Neural crest cell (in vitro differentiated cells): ENCODE measurements at places on chromosomes 12 and 14. TPM values are rescaled to one million over a fixed set of nuclear protein-coding genes. Genes with fewer than 3 reads are reported as not detected.
A peak's percentile ranks its signal among the peaks of the same experiment; 100 is the strongest.

ARID4A gene
- total RNA-seq = 28.7 and 30.5 TPM in 2 replicates

LHX5 gene
- 1.5 and 1.8 TPM in 2 replicates for total RNA-seq

GRCh38 chr12:121568971-121569751, 11.7 kb downstream of the KDM2B start:
- H3K4me1 ChIP-seq = peaks cover 25% of the 10 kb centered on the region
- H3K27me3 ChIP-seq = no peaks in the 10 kb centered on the region
- H3K4me3 ChIP-seq = no peak overlapping the region
- no peak for DNase-seq

DNA sequence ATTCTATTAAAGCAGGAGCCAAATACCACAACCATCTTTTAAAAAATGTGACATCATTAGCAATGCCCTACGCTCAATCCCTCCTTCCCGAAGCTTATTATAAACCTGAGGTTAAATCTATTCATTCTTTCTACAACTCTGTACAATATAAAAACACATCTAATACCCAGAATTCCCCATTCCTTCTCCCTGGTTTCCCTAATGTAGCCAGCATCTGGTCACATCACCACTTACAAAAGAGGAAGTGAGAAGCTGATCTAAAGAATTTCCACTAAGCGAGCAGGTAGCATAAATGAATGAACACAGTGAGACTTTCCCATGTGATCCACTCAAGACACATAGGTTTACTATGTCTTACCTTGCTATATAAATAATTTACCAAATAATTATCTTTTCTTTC, 90.4 kb downstream of the LRP6 start:
- H3K27me3 ChIP-seq = no peaks in the 10 kb centered on the region
- H3K4me1 ChIP-seq = peaks cover 3% of the 10 kb centered on the region
- no peak overlapping the region for H3K27ac ChIP-seq
- H3K36me3 ChIP-seq = peaks cover 14% of the 10 kb centered on the region
- no peak for DNase-seq

DNA sequence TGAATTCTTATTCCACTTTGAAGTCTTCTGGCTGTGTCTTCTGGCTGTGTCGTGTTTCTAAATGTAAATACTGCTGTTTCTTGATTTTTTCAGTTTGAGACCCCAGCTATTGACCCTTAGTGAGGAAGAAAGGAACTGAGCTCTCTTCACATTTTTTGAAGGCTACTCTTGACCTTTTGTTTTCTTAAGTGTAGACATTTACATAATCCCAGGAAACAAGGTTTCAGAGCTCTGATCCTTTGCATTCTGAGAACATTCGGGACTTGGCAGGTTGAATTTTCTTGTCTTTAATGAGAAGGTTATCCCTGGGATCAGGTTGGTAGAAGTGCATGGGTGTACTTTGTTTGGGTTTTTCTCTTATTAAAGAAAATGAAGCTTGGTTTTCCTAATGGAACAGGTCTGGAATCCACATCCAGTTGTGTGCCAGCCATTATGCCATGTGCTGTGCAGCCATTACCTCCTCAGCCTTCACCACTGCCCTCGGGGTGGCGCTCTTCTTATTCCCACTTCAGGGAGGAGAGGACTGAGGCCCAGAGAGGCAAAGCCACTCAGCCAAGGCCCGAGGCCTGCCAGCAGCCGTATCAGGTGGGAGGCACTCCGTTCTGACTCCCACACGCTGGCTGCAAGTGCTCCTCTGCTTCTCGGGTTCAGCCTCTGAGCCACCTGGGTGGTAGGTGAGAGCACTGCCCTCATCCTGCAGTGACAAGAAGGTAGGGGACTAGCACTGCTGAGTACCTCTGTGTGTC, 120.9 kb downstream of the BEGAIN start:
- H3K27me3 ChIP-seq = peaks cover 2% of the 10 kb centered on the region
- no peak overlapping the region for H3K4me3 ChIP-seq
- H3K4me1 ChIP-seq = peaks cover 14% of the 10 kb centered on the region
- no peaks in the 10 kb centered on the region for H3K36me3 ChIP-seq

IL22 gene
- total RNA-seq = not detected in 2 replicates

SYT10 gene
- total RNA-seq = 0.19 and 0.27 TPM in 2 replicates

FOXN4 gene
- total RNA-seq = 1.3 and 1.7 TPM in 2 replicates

GRCh38 chr14:31835049-31835448, 242.1 kb upstream of the ARHGAP5 start:
- no peaks in the 10 kb centered on the region for H3K4me1 ChIP-seq
- no peaks in the 10 kb centered on the region for H3K36me3 ChIP-seq
- H3K27ac ChIP-seq = no peak overlapping the region
- H3K4me3 ChIP-seq = no peak overlapping the region

TAC3 gene
- 0.51 TPM in 1 of 2 replicates, not detected in the other for total RNA-seq

TMEM119 gene
- total RNA-seq = 0.72 and 1.0 TPM in 2 replicates

DNA sequence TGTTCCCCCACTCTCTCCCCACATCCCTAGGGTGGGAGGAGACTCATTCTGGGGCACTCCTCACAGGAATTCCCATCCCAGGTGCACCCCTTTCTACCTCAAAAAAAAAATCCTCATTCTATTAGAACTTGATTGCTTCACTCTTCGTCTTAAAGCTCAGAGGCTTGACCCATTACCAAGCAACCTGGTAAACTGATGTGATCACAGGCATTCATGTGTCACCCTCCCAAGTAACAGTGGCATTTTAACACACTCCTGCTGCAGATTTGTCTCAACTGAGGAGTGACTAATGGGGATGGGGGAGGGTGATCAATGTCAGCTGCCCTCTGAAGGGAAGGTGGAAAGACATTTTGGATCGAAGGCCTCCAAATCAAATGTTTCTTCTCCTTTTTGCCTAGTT, 78.1 kb upstream of the PTHLH start:
- H3K27me3 ChIP-seq = no peaks in the 10 kb centered on the region
- no peak overlapping the region for H3K27ac ChIP-seq
- peaks cover 6% of the 10 kb centered on the region for H3K4me1 ChIP-seq
- no peak overlapping the region for H3K4me3 ChIP-seq

DNA sequence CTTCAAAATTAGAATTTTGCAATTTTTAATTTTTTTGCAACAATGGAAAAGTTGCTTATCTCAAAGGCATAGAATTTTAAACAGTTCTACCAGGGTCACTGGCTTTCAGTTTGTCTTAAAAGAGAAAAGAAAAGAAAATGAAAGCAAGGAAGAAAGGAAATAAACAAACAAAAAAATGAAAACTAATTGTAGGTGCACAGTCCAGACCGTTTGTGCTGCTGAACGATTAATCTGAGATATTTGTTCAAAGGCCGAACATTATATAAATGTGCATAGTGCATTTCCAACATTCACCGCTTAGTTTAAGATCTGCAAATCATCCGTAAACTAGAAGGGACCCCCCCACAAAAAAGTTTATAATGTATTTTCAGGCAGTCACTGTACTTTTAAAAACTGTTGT, 5.5 kb upstream of the OTX2 start:
- H3K36me3 ChIP-seq = peaks cover 3% of the 10 kb centered on the region
- H3K4me1 ChIP-seq = peaks cover 4% of the 10 kb centered on the region
- no peak for DNase-seq
- H3K27me3 ChIP-seq = peaks cover 99% of the 10 kb centered on the region

DNA sequence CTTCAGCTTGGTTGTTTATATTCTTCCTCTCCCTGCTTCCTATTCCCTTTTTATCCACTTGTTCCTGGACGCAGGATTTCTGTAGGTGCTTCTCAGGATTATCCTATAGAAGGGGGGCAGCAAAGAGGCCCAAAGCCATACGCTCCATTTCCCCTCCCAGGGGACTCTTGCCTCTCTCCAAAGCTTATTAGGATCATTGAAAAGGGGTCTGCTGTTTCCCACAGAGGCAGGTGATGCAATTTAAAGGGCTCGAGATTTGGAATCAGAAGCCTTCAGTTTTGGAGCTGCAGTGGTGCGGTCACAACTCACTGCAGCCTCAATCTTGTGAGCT, 31.5 kb upstream of the SYNDIG1L start:
- H3K27me3 ChIP-seq = no peaks in the 10 kb centered on the region
- no peak for DNase-seq
- H3K27ac ChIP-seq = no peak overlapping the region
- peaks cover 4% of the 10 kb centered on the region for H3K4me1 ChIP-seq

ZDHHC22 gene
- 5.6 and 5.9 TPM in 2 replicates for total RNA-seq

DNA sequence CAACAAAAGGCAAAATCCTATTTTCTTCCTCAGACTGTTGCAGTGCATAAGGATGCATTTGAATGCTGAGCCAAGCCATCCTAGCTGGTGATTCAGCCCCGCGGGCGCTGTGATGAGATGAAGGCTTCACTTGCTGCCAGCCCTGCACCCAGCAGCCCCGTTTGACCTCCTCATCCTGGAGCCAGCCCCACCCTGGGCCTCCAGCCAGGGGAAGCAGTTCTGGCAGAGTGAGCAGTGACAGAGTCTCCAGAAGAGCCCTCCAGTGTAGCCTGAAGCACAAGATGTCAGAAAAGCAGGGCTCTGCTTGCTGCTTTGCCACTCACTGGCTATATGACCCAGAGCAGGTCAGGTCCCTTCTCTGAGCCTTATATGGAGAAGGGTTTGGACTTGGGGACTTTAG, 96.2 kb upstream of the HSPB8 start:
- peaks cover 17% of the 10 kb centered on the region for H3K27me3 ChIP-seq
- peaks cover 22% of the 10 kb centered on the region for H3K4me1 ChIP-seq
- H3K27ac ChIP-seq = no peak overlapping the region

DNA sequence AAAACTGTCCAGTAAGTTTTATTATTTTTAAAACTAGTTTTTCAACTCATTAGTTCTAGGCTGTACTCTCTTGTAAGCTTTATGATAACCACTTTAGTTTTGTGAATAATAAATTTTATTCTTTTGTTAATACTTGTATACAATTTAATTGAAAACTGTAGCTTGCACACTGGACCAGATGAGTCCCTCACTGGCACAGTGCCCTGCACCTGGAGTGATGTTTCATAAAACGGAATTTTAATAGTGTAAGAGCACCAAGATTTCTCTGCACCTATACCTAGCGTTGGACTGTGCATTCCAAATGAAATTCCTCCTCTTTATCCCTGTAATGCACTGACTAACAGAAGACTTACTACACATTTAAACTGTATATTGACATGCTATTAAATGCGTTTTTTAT, 80.8 kb downstream of the PRIMA1 start:
- no peak overlapping the region for H3K27ac ChIP-seq
- DNase-seq = no peak
- no peaks in the 10 kb centered on the region for H3K27me3 ChIP-seq
- no peak overlapping the region for H3K4me3 ChIP-seq
- H3K36me3 ChIP-seq = no peaks in the 10 kb centered on the region

DNA sequence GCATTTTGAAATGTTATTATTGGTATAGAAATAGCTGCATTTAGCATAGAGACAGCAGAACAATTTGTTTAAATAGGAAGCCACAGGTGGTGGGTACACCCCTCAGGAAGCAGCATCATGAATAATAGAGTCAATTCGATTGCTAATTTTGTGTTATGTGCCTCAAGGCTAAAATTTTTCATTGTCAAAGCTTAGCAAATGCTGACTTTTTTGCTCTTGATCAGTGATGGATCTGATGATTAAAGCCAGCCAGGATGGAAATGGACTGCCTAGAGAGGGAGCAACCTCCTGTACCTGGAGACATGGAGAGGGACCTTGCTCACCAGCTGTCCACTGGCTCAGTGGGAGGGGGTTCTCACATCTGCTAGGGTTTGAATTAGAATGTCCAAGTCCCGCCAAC, 4.5 kb upstream of the KRT8 start:
- no peak overlapping the region for H3K27ac ChIP-seq
- no peaks in the 10 kb centered on the region for H3K36me3 ChIP-seq
- no peak for DNase-seq
- no peak overlapping the region for H3K4me3 ChIP-seq

ANO2 gene
- 1.9 and 2.0 TPM in 2 replicates for total RNA-seq

DNA sequence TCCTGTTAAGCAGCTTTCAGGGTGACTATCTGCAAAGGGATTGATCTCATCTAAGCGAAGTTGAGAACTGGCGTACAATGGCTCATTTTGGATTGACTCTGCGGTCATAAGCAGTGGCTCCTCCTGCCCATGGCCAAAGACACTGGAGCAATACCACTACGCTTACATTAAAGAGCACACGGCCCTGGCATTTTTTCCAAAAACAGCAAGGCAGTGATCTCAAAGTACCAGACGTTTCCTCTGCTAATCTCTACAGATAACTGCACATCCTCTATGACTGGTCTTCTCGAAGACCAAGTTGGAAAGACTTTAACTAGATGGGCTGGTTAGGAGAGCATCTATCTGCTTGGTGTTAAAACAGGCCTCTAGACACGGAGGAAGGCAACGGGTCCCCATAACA, 2.7 kb downstream of the PITPNM2 start:
- H3K27ac ChIP-seq = no peak overlapping the region
- peaks cover 12% of the 10 kb centered on the region for H3K27me3 ChIP-seq
- peak overlapping the region; percentile 88 for H3K4me3 ChIP-seq
- H3K4me1 ChIP-seq = peaks cover 24% of the 10 kb centered on the region
- no peaks in the 10 kb centered on the region for H3K36me3 ChIP-seq
